A549 treated with CORT108297 at 1 μM for 4 hours (cell line): ENCODE measurements at places on chromosomes 2 and 18. TPM values are rescaled to one million over a fixed set of nuclear protein-coding genes. Genes with fewer than 3 reads are reported as not detected.

XDH gene
- total RNA-seq, result 1.2 to 1.9 TPM (median 1.4 TPM) in 5 replicates

SELENOI gene
- 17.3 to 20.9 TPM (median 19.6 TPM) in 5 replicates for total RNA-seq

DYTN gene
- total RNA-seq, result not detected in 5 replicates

CFAP65 gene
- total RNA-seq, result 0.15 to 0.24 TPM (median 0.20 TPM) in 5 replicates
